ENCODE measurements at places on chromosomes 13 and 19. TPM values are rescaled to one million over a fixed set of nuclear protein-coding genes. Genes with fewer than 3 reads are reported as not detected.

The ESD gene
- total RNA-seq, result 77.8 TPM

The ZNF578 gene
- 1.1 TPM for total RNA-seq

The GPR12 gene
- not detected for total RNA-seq

The PRR22 gene
- total RNA-seq, result 0.50 TPM

The OVOL3 gene
- not detected for total RNA-seq

The ZSCAN18 gene
- total RNA-seq, result 59.3 TPM

The ZNF154 gene
- total RNA-seq, result 9.0 TPM

The ZNF471 gene
- total RNA-seq, result 4.3 TPM

The RXFP2 gene
- not detected for total RNA-seq

The NTF4 gene
- 14.8 TPM for total RNA-seq

The KATNAL1 gene
- total RNA-seq, result 14.0 TPM

The DNAAF3 gene
- total RNA-seq, result 1.5 TPM

The KASH5 gene
- total RNA-seq, result not detected

The HSH2D gene
- total RNA-seq, result under 0.01 TPM

The DLL3 gene
- 0.33 TPM for total RNA-seq

The CGB2 gene
- total RNA-seq, result not detected

The MCF2L gene
- total RNA-seq, result 0.33 TPM

The CCDC122 gene
- total RNA-seq, result 6.7 TPM

The MBD3L3 gene
- total RNA-seq, result not detected

The OCEL1 gene
- total RNA-seq, result 13.1 TPM

The PDE4A gene
- total RNA-seq, result 1.5 TPM

The C13orf42 gene
- not detected for total RNA-seq

The LGALS7B gene
- 2.4 TPM for total RNA-seq

The VSIG10L gene
- 0.94 TPM for total RNA-seq

The KLK10 gene
- 17.7 TPM for total RNA-seq

The DAND5 gene
- under 0.01 TPM for total RNA-seq

The C1QTNF9B gene
- total RNA-seq, result not detected

The MISP gene
- total RNA-seq, result 21.0 TPM

The F10 gene
- not detected for total RNA-seq

Measured in mammary epithelial cell (primary cell).